ENCODE measurements at places on chromosomes 2 and 18.
A peak's percentile ranks its signal among the peaks of the same experiment; 100 is the strongest.

DNA sequence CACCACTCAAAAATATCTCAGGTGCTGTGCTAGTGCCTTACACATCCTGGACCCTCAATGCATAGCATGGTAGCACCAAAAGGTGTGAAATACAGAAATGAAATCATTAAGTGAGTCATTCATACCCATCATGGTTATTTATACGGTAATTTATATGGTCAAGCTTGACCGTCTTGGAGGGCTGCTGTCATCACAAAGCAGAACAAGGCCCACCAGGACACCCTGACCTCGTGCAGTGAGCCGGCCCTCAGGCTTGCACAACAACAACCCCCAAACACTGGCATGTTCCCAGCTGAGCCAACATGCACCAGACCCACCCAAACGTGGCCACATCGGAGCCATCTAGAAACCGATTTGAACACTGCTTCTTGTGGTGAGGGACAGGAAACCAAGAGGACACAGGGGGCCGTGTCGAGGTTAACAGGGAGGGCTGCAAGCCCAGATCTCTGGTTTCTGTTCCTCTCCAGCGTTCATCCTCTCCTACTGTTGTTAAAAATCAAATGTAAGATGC lies 378.5 kb upstream of the ID2 start:
- DNase-seq = peak; percentile 53

DNA sequence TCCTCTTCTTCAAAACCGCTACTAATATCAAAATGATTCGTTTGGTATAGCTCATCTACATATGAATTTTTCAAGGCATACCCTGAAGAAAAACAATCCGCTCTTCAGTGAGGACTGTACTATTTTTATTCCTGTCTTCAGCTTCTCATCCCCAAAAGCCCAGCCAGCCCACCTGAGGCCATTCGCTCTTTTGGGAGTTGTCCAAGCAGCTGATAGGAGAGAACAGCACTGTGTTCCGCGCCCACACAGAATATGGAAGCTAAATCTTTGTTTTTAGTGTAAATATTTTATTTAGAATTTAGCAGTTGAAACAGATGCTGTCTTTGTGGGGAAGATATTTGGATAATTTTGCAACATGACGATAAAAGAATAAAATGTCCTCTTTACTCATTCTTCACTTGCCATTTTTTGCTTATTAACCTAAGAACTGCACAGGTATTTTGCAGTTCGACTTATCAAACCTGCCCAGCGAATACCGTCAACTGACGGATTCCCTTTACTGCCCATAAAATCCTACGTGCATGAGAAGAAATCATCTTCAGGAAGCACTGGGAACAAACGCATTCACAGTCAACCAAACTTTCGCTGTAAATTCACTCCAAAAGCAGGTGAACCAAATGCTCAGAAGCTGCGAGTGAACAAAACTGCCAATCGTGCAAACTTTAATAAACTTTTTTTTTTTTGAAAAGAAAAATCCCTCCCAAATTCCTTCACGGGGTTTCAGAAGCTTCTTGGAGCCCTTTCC lies 3.4 kb downstream of the ZNF521 start:
- no peak for DNase-seq

DNA sequence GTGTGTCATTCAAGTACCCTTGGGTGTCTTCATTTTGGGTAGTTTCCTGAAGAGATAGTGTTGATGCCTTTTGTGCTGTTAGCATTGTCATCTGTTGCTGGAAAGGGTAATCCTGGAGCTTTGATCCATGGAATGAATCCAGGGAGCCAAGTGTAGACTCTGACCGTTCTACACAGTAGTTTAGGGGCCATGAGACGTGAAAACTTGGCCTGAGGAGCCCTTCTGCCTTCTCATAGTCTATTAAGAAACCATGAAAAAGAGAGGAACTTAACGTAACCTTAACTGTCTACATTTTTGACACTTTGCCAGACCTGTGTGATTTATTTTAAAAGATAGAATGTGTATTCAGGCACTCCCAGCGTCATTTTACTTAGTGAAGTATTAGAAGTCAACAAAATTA lies 194.0 kb downstream of the BABAM2 start:
- no peak for DNase-seq

- no peak for DNase-seq
Observed at GRCh38 chr2:45681675-45682074, 30.2 kb downstream of the PRKCE start.

GRCh38 chr2:187775196-187775595 lies 221.0 kb upstream of the TFPI start:
- DNase-seq = no peak
